ENCODE measurements at places on chromosomes 4 and X.

DNA sequence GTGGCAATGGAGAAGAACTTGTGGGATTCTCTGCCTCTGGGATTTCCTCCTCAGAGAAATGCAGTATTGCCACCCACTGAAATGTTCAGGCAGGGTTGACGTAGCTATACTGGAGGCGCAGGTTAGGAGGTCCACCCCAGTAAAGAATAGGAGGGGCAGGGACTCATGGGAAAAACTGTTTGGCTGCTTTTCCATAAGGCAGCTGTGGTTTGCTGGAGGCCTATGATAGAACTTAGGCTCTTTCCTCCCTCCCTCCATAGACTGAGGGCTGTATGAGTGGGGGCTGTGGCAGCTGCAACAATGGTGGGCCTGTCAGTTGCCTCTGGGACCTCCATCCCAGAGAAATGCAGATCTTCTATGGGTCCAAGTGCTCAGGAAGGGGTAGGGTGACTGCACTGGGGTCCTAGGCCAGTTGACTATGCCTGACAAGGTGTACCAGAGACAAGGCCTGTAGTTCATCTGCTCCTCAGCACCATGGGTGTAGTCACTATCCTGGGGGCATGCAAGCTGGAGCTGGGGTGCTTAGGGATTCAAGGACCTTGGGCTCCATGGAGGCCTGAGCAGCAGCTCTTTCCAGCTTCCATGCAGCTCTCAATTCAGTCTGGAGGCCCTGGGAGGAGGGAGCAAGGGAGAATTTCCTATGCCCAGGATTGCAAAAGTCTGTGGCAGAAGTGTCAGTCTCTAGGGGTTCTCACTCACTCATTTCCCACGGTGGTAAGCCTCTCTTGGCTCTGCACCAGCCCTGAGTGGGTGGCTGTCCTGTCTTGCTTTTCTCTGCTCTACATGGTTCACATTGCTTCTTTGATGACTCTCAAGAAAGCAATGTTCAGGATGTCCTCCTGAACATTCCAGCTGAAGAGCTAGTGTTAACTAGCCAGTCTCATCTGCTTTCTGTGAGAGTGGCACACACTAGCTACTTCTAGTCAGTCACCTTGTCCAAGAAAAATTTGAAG lies 353.0 kb downstream of the IDS start:
- DNase-seq, result no peak

DNA sequence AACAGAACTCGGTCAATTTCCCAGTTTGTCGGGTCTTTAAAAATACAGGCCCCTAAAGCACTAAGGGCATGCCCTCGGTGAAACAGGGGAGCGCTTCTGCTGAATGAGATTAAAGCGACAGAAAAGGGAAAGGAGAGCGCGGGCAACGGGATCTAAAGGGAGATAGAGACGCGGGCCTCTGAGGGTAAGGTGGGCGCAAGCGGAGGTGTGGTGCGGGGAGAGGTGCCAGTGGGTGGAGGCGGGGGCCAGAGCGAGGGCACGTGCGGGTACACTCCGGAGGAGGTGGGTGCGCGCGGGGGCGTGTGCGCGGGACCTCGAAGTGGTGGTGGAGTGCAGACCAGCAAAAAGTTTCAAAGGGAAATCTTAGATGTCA lies 787 bp upstream of the TET2 start:
- no peak for DNase-seq

- no peak for DNase-seq
These were observed 45.7 kb downstream of the PRPS1 start for GRCh38 chrX:107673933-107674479.

DNA sequence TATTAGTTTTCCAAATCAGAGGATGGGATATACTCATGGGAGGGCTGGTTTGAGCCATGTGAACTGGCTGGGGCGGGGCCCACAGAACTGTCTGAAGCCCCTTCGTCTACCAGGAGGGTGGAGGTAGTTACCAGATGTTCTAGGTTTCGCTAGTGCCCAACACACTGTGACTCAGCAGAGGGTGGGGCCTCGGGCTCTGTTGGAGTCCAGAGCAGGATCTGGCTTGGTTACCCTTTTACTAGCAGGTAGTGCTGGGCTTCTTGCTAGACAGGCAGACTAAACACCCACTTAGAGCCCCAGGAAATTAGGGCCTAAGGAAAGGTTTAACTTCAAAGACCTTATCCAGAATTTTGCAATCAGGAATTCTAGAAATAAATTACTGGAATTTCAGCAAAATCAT lies 56.2 kb upstream of the CHRDL1 start:
- no peak for DNase-seq

DNA sequence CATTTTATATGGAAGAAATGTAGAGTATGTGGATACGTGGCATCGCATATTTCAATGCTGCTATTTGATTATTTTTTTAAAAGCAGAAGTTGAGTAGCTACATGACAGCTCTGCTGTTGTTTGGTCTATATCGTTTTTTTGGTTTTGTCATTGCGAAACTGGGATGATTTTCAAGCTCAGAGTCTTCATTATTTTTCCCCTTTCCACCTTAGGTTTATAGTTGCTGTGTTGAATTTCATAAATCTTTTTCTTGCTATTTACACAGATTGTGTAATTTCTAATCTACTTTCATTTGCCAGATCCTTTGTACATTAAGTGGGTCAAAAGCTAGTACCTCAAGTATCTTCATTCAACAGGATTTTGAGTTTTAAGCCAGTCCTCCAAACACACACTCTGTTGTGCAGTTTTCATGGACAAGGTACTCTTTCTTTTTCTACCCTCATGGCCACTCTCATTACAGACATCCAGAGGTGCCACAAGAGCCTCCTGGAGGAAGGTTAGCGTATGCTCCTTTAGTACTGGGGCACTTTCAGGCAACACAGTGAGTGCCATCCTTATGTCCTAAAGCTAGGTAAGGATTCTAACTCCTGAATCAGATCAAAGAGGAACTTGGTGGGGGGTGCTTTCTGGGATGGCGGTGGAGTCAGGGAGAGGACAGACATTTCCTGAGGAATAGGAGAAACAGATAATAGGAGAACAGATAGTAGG lies 123.2 kb downstream of the FHIP1A start:
- no peak for DNase-seq

GRCh38 chrX:41666251-41666650 lies 22.5 kb upstream of the GPR34 start:
- DNase-seq, result no peak

DNA sequence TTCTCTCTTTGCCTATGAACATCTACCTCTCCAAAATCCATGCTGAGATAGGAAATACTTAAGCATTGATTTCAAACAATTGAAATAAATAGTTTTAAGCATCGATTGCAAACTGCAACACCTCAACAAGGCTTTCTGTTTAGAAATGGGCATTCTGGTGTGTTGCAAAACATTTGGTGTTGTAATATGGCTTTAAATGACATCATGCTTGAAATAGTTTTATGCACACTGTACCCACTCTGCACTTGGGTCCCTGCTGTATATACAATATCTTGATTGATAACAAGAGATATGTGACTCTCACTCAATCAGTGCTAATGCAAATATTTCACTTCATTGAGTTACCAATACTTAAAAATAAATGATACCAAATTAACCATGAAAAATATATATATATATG lies 964.9 kb upstream of the GRIA3 start:
- no peak for DNase-seq

DNA sequence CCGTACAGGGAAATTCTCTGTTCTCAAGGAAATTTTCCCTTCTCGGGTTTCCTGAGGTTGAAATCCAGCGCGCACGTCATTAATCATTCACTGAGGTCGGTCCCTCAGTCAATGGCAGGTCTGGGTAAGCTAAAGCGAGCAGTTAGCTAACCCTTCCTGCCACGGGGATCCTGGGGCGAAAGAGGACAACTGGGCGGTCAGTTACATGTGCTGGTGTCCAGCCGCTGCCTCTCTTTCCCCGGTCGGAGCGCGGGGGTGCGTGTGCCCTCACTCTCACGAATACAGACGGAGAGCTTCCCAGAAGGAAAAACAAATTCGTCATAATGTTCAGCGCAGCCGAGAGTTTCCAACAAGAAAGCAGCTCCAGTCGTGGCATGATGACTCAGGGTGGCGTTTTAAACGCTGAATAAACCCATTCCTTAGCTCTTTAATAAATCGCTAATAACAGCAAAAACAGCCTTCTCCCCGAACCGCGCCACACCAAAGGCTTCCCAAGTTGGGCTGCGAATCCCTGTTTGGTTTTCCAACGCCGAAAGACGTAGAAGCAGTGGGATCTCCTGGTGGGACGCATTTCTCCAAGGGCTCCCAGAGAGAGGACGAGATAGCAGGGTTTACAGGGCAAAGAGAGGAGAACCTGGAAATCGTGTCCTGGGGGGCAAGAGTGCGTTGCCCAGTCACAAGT lies 752 bp upstream of the FGF5 start:
- no peak for DNase-seq

- DNase-seq, result no peak
These were observed 107.7 kb downstream of the SMIM20 start for GRCh38 chr4:26021417-26022345.

- no peak for DNase-seq
These were observed 62.3 kb downstream of the GPC3 start for GRCh38 chrX:133923113-133923512.

- DNase-seq, result no peak
These were observed 104.8 kb downstream of the GASK1B start for GRCh38 chr4:158068068-158068467.

GRCh38 chr4:118348886-118349285 lies 3.9 kb downstream of the PRSS12 start:
- no peak for DNase-seq

DNA sequence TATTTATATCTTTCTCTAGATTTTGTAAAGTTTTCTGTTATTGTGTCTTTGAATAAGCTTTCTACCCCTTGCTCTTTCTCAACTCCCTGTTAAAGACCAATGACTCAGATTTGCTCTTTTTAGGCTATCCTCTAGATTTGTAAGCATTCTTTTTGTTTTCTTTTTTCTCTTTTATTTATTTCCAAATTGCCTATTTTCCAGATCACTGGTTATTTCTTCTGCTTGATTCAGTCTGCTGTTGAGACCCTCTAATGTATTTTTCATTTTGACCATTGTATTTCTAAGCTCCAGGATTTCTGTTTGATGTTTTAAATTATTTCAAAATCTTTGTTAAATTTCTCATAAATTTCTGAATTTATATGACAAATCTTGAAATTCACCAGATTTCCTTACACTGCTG lies 462.6 kb upstream of the GALNT7 start:
- no peak for DNase-seq

DNA sequence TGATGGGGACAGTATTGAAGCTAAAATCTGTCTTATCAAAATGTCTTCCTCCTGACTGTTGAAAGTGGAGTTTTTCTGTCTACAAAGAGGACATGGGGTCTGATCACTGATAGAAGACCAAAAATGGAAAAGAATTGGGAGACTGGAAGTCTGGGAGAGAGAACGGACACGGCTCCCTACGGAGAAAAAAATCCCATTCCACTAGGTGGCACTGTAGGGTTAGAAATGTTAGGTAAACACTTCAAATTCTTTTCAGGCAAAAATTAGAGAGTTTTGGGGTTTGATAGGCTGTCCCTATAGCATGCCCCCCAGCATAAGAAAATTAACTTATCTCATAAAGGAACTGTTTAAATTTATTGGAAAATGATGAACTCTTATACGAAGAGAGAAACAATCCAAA lies 200.5 kb downstream of the FAM133A start:
- no peak for DNase-seq

DNA sequence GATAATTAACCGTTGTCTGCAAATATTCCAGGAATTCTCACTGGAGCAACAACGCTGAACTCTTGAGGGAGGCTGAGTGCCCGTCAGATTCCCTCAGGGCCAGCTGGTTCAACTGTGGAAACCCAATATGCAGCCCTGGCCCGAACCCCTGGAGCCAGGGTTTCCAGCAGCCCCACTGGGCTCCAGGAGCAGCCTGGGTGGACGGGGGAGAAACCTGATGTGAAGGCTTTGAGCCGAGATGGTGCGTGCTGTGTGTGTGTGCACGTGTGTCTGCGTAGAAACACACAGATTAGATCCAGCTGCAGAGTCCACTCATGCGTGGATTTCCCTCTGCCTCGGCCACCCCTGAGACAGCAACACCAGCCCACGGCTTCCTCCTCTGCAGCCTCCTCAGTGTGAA lies 19.4 kb upstream of the SLC25A6 start:
- no peak for DNase-seq

- no peak for DNase-seq
These were observed 1536.4 kb upstream of the TENM3 start for GRCh38 chr4:180706766-180707165.

- DNase-seq, result no peak
These were observed 305.4 kb downstream of the MAPK10 start for GRCh38 chr4:86054286-86055032.

DNA sequence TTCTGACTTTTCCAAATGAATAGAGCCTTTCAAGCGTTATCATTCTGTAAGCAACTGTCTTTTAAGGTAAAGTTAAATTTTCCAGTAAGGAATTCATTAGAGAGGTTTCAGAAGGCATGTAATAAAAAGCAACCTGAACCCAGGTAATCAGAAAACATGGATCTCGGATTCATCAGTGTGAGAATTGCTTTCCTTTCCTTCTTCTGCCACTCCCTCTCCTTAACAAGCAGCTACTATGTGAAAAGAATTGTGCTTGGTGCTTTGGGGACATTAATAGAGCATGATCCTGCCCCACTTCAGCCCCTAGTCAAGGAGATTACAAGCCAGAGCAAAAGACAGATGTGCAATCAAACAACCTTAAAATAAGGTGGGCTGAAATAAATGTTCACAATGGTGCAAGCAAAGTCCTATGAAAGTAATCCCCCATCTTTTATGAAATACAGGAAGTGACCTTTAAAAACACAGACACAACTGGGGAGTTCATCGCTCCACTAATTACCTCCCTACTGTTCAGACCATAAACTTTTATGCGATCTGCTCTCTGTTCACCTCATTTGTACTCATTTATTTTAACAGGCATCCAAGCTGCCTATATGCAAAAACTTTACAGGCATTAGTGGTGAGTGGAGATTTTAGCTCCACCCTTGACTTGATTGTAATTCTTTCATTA lies 122.9 kb upstream of the RASGEF1B start:
- no peak for DNase-seq

DNA sequence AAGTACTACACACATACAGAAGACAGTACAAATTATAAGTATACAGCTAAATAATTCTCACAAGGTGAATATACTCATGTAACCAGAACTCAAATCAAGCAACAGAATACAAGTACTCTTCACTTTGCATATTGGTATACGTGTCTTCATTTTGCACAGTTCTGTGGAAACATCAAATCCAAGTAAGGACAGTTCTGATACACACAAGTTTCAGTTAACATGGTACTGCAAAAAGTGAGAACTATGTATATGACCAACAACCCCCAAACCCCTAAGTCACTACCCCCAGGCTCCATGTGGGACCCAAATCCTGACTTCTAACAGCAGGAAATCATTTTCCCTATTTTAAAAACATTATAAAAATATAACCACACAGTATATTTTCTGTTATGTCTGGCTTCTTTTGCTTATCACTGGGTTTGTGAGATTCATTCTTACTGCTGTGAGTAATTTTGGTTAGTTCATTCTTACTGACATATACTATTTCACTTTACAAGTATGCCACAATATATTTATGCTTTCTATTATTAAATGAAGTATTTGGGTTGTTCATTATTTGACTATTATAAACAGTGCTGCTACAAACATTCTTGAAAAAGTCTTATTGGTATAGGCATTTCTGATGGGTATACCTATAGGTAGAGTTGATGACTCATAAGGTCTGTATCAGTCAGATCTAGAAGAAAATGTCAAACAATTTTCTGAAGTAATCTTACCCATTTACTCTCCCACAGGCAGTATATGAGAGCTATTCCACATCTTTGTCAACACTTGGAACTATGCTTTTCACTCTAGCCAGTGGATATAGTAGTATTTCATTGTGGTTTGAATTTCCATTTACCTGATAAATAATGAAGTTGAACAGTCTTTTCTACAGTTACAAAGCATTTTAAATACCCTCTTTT lies 47.0 kb downstream of the SCLT1 start:
- DNase-seq, result no peak

GRCh38 chr4:140049024-140049848 lies 104.7 kb downstream of the MAML3 start:
- no peak for DNase-seq

Measured in NCI-H187 treated with DMSO at 0.1 percent for 48 hours (cell line).